ENCODE measurements at places on chromosomes 5 and 9.
A peak's percentile ranks its signal among the peaks of the same experiment; 100 is the strongest.

DNA sequence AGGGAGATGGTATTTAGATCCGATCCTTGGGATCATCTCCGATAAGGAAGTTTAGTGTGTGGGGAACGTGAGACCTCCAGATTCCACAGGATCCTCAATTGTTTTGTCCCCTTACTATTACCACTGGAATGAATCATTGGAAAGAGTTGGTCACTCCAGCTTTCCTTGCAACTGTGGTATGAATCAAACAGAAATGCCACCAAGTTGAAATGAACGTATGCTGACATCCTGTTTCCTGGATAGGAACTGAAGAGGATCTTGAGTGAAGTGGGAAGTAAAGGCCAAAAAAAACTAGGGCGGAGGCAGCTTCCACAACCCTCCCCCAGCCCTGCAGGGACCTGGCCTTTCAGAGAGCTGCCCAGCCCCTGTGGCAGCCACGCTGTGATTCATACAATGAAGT is 23.9 kb downstream of the IRX1 start:
- no peak for DNase-seq

DNA sequence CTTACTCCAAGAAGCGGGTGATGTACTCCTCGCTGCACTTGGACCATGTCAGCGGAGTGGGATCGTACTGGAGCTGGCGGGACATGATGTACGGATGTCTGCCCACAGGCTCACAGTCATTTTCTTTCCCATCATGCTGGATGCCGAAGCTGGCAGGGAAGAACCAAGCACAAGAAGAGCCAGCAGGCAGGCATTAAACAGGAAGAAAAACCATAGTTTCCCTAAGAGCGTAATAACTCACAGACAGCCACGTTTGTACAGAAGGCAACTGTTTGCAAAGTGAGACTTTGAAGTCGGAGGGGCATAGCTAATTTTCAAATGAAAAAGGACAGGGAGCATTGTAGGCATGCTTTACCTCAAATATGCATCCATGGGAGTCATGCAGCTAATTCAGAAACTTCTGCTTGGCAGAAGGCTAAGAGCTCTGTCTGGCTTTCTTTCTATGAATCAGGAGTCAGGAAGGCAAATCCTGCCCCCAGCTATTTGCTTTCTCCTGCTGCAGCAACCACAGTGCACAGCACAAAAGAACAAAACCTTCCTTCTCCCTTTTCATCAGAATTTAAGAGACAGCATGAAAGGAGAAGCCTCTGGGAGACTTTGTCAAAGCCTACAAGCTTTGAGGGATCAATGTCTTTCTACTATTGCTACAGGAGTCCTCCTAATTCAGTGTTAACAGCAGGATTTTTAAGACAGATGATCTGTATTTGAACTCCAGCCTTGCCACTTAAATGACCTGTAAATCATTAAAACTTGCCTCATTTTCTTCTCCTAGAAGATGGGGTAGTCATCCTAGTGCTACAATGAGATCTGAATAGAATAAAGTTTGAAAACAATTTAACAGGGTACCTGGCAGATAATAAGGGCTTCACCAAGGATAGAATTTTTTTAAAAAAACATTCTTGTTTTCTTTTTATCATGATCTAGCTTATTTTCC is 209.1 kb downstream of the TARS1 start:
- no peak for DNase-seq

- DNase-seq = no peak
These were observed 174.6 kb upstream of the GRAMD2B start for GRCh38 chr5:126248611-126249010.

DNA sequence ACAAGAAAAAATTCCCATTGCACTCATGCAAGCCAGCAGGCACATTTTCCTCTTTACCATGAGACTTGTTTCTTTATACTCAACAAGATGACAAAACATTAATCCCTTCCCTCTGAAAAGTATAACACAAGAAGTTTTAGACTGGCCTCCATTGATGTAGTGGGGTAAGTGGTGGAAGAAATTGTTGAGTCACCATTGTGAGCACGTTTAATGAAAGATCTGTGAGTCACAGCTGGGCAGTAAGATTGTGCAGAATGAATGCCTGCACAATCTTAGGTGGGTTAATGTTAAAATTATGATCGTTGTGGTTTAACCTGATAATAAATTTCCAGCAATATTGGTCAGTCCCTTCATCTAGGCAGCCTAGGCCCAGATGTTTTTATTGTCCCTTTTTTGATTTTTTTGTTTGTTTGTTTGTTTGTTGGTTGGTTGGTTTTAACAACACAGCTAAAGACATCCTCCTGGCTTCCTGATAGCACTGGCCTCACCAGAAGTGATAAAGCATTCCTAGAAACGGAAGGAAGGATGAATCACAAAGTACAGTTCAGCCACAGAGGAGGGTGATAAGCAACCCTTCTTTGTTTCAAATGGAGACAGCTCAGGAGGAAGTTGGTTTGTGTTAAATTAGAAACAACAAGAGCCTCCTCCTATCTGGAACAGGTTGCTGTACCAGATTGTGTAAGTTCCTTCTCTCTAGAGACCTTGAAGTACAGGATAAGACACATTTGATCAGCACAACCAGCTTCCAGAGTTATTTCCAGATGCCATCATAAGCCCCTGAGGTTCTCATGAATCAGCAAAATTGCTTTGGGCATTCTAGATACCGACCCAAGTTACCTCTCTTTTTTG is 40.3 kb downstream of the SLC24A2 start:
- peak; percentile 85 for DNase-seq

All from KBM-7 (cell line).